Posterior vena cava (tissue), 2 donors: ENCODE measurements at places on chromosomes 7 and 10. TPM values are rescaled to one million over a fixed set of nuclear protein-coding genes. Genes with fewer than 3 reads are reported as not detected.

AKR1C8 gene
- not detected for total RNA-seq

GBX1 gene
- not detected for total RNA-seq

TMEM209 gene
- 12.4 TPM for total RNA-seq

GRCh38 chr10:129136951-129137350, 330.1 kb upstream of the MGMT start:
- no peak for DNase-seq

- DNase-seq: no peak
These were observed 109.6 kb downstream of the LRMDA start for GRCh38 chr10:75540981-75541380.

- DNase-seq: no peak
These were observed 112.1 kb downstream of the DNAJC1 start for GRCh38 chr10:21891439-21891838.
